ENCODE measurements at places on chromosomes 5 and 9.

DNA sequence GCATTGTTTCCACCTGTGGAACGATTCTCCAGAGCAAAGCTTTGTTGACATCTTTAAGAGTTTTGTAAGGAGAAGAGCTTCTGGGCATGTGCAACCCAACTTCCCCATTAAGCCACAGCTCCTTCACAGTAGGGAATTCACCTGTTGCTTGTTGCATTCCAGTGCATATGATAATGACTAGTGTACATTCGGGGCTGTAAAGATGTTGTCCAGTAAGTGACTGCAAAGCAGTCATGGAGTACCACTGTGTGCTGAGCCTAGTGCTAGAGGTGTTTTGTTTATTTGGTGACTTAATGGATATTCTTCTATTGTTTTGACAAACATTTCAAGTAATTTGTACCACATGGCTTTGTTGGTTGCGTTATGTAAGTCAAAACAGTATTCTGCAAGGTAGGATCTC lies 12.8 kb downstream of the UGCG start:
- DNase-seq = no peak

- DNase-seq = no peak
Measured at GRCh38 chr5:422323-423232, 20.4 kb upstream of the EXOC3 start.

- no peak for DNase-seq
Measured at GRCh38 chr5:33883482-33883881, 8.3 kb downstream of the ADAMTS12 start.

DNA sequence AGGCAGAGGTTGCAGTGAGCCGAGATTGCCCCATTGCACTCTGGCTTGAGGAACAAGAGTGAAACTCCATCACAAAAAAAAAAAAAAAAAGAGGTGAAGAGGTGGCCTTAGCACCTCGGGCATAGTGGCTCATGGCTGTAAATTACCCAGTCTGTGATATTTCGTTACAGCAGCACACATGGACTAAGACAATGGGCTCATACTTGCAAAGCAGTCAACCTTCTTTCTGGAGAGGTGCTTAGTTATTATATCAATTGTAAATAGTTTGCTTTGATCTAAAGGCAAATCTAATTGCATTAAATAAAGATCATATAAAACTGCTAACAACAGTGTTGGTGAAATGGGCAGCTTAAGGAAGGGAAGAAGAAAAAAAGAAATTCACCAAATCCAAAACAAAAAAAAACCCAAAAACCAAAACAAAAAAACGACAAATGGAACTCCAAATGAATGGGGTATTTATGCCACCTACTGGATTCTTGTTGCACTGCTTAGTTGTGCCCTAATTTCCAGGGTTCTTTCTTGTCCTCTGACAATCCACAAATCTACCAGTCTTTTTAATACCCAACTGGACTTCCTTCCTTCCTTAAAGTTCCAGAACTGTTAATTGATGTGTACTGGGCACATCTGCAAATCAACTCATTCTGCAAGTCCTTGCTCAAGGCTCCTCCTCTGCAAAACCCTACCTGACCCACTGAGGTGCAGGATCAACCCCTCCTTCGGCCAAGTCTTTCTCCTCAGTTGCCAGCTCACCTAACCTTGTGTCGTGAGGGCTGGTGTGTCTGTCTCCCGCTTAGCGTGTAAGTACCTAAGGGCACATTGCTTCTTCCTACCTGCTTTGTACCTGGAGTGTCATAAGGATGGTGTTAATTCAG lies 35.0 kb upstream of the DMRT1 start:
- DNase-seq = no peak

- peak; percentile 38 for DNase-seq
Measured at GRCh38 chr5:45491368-45491767, 204.8 kb downstream of the HCN1 start.

DNA sequence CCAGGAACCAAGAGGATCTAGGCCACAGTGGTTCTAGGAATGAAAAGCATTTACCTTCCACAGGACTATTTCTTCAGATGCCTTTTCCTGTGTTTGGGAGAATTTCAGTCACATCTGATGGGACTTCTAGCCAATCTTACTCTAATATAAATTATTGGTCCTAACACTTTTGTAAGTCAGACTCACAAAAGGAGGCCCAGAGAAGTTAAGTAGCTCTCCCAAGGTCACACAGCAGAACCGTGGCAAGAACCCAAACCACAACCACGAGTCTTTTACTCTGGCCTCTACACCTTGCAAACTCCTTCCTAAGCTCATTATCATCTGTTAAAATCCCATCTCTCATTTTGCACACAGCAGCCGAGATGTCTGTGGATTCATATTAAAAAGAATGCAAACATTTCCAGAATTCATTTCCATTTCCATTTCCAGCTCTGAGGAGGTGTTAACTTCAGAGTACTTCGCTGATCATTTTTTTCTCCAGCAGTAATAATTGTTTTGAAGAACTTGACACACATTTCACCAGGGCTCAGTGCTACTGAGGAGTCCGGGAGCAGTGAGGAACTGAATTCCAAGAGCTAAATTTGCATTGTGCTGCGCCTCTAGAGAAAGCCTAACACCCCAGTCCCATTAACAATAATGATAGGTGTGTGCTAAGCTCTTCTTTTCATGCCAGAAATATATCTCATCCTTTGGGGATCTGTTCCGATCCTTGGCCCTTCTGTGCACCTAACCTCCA lies 168.1 kb downstream of the SEMA6A start:
- DNase-seq = no peak

DNA sequence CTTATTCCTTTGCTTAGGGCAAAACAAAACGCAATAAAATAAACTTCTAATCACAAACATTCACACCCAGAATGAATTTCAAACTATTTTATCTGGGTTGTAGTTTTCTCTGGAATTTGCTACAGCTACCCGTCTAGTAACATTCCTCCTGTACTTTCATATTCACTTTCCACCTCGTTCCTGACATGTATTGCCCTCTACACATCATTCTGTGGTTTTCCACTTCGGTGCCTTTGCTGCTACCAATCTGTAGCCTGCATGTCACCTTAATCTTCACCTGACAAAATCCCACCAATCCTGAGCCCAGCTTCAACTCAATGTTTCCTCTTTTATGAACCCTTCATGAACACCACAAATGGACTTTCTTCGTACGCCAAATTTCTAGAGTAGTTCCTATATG lies 694.1 kb upstream of the C9orf72 start:
- DNase-seq = peak; percentile 72
